ENCODE measurements at places on chromosomes 1 and 21.
A peak's percentile ranks its signal among the peaks of the same experiment; 100 is the strongest.

- no peak for DNase-seq
Measured at GRCh38 chr1:48448932-48449331, 23.1 kb downstream of the SPATA6 start.

- no peak for DNase-seq
Measured at GRCh38 chr1:29524285-29525065, 288.2 kb downstream of the PTPRU start.

GRCh38 chr1:223747838-223748335, 35.5 kb downstream of the CAPN2 start:
- DNase-seq = no peak

DNA sequence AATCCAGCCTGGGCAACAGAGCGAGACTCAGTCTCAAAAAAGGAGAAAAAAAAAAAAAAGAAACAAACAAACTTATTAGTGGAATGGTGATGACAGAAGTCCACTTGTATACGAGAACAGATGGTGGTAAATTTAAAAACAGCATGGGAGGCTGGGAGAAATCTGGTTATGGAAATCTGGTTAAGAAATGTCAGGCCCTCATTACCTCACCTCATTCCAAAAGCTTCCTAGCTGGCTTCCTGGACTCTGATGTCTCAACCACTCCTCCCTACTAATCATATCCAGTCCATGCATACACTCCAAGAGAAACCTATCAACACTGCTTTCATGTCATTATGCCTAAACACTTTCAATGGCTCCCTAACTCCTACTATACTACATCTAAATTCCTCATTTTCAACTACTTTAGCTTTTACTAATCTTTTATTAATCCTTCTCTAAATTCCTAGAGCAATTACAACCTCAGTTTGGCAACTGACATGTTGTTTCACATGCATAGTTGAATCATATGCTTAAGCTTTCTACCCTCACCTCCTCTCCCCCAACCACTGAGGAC, 52.9 kb downstream of the FOXJ3 start:
- DNase-seq = no peak

GRCh38 chr1:41672641-41673361, 188.3 kb upstream of the EDN2 start:
- no peak for DNase-seq

DNA sequence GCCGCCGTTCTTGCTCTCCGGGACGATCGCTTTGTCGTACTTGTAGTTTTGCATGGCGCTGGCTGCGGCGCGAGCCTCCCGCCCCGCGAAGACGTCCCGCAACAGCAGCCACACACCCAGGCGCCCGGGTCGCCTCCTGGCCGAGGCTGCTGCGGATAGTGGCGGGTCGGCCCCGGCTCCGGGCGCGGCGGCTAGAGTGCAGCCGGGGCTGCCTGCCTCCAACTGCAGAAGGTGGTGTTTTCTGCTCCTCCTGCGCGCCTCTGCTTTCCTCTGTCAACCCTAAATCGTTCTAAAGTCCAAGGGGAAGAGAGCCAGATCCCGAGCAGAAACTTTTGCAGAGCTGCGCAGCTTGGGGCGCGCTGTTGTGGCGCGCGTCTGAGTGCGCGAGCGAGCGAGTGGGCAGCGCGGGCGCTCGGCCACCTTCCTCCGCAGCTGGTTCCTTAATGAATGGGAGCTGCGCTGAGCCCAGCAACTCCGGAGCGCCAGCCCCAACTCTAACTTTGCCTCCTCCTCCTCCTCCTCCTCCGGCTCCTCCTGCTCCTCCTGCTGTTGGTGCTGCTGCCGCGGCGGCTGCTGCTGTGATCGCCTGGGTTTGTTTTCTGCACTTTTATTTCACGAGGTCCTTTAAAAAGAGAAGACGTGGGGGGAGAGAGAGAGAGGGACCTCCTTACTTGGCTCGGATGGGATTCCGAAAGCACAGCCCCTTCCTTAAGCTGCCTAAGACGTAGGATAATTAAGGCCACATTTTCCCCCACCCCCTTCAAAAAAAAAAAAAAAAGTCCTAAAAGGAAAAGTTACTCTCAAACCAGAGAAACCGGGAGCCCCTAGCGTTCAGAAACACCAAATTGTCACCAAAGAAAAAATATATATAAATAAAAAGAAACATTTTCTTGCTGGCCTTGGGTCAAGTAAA, at the start of gene PLPP3:
TSS of gene PLPP3 (minus strand) at position 601 of the 913 bp plus-strand sequence. CDS start at position 54, 547 bp downstream.
- peak; percentile 67 for DNase-seq

Data from NCI-H526 (cell line).